ENCODE measurements at places on chromosomes 16 and 17.

GRCh38 chr17:78922816-78923498 is 2.2 kb downstream of the TIMP2 start:
- DNase-seq = peak; percentile 37

DNA sequence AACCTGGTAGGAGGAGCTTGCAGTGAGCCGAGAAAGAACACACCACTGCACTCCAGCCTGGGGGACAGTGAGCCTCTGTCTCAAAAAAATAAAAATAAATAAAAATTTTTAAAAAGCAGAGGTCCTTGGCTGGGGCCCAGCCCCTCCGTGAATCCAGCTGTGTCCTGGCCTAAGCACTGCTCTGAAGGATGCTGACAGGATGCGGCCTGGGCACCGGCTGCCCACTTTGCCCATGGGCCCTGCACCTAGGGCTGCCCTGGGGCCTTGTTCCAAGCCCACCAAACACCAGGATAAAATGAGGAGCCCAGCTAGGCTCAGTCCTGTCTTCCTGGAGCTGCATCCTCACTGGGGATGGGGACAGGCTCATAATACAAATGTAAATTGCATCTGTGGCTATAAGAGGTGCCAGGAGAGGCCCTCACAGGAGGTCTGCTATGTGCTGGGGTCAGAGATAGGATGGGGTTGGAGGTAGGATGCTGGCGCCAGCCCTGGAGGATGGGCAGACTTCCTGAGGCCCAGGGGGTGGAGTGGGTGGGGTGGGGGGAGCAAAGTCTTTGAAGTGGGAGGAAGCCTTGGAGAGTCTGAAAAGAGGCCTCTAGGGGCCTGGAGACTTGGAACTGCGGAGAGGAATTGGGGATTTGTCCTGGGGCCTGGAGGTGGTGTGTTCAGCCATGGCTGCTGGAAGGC is 6.2 kb downstream of the C16orf89 start:
- DNase-seq = no peak

GRCh38 chr17:4329838-4330237 is 36.6 kb downstream of the UBE2G1 start:
- no peak for DNase-seq

- DNase-seq = no peak
Measured at GRCh38 chr16:78952630-78953029, 647.9 kb downstream of the MAF start.

DNA sequence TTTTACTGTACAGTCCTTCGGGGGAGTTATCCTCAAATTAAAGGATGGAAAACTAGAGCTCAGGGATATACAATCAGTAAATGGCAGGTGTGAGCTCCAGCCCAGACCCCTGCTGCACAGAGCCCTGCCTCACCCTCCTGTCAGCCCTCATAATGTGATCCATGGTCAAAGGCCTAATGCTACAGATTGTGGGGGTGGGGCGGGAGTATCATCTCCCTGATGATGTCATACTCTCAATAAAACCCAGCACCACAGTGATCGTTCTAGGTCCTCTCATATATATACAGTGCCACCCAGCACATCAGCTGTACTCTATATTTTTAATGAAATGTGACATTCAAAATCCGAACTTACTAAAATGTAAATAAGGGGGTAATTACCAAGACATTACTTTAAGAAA is 61.5 kb downstream of the SLC39A11 start:
- DNase-seq = no peak

- no peak for DNase-seq
Measured at GRCh38 chr17:80783971-80784370, 207.7 kb upstream of the CHMP6 start.

- no peak for DNase-seq
Measured at GRCh38 chr16:78005881-78006280, 16.5 kb upstream of the CLEC3A start.

- no peak for DNase-seq
Measured at GRCh38 chr16:25868106-25868505, 176.3 kb downstream of the HS3ST4 start.

DNA sequence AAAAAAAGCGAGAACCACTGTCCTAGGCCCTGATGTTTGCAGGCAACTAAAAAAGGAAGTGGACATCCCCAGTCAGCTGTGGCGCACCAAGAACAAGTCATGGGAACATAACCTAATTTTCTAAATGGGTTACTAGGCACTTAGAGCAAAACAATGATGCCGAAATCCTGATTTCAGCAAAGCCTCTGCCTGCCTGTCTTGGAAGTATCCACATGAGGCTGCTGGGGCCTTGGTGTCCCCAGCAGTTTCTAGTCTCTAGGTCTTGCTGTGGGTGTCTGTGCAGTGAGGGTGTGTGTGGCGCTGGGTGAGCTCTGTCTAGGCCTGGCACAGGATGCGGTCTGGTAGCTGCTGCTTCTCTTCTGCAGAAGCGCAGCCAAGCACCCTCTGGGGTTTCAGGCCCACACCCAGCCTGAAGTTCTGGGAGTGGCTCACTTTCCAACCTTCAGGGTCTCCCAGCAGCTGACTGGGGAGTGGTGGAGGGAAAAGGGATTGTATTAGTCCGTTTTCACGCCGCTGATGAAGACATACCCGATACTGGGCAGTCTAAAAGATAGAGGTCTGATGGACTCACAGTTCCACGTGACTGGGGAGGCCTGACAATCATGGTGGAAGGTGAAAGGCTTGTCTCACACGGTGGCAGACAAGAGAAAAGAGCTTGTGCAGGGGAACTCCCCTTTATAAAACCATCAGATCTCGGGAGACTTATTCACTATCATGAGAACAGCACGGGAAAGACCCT is 21.1 kb downstream of the STH start:
- no peak for DNase-seq

DNA sequence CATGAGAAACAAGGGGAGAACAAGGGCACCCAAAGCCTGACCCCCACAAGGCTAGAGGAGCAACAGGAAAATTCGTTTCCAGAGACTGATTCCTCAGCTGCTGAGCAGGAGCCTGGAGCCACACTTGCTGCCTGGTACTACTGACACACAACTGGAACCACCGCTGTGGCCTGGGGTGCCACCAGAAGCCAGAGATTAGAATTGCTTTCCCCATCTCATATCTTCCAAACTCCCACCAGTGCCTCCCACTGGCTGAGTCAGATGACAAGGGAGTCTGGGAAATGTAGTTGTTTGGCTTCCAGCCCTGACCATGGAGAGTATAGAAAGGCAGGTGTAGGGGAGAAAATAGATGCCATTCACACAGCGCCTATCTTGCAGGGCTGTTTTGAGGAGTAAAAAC is 4.1 kb upstream of the TMEM11 start:
- DNase-seq = no peak

DNA sequence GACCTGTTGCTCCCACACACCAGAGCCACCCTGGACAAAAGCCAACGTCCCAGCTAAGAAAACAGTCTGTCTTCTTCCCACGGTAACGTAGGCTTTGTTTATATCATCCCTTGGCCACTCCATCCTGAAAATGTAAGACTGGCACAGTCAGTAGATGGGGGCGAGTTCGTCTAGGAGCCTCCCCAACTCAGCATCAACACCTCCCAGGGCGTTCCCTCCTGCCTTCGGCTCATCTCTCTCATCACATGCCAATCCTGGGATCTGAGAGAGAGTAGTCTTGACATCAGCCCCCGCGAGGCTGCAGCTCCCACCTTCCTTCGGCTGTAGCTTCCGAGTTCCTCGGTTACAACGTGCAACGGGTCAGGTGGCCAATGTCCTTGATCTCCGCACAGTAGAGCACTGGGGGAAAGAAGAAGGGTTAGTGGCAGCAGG is 894 bp downstream of the RNF227 start:
- no peak for DNase-seq

DNA sequence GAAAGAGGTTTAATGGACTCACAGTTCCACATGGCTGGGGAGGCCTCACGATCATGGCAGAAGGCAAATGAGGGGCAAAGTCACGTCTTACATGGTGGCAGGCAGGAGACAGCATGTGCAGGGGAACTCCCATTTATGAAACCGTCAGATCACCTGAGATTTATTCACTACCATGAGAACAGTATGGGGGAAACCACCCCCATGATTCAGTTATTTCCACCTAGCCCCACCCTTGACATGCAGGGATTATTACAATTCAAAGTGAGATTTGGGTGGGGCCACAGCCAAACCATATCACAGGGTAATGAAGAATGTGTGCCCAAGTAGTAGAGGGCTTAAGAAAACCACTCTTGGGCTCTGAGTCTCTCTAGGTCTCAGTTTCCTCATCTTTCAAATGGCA is 85.1 kb downstream of the PRKCB start:
- no peak for DNase-seq

DNA sequence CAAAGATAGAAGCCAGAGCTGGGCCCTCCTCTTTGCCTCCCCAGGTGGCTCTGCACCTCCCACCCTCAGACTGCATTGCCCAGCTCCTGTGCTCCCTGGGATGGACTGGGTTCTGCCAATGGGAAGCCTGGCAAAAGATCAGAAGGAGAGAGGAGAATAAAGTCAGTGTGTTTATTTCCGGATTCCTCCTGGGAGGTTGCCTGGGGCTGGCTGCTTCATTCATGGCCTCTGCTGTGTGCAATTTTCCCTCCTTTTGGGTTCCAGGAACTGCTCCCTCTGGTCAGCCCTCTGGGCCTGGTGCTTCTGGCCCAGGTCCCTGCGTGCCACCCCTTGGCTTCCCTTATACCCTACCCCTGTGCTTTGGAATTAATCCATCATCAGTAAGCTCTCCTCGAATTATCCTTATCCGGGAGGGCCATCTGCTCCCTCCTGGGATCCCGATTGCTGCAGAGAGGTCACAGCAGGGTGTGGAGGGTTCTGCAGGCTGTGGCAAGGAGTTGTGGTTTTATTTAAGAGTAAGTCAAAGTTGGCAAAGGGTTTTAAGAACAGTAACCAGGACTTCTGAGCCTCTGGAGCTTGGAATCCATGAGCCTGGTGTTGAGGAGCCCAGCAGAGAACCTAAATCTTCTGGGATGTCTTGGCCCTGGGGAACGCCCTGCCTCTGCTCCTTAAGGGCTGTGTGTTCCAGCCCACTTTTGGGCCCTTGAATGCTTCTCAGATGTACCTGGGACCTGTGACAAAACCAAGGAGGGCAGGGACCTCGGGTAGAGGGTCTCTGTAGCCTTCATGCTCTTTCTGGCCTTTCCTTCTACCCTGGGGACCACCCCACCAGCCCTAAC is 8.2 kb upstream of the MMP2 start:
- DNase-seq = peak; percentile 8

GRCh38 chr16:75555213-75555706 is 792 bp downstream of the TMEM231 start:
- peak; percentile 64 for DNase-seq

All from C1 segment of cervical spinal cord (tissue), 14 donors.